CD4-positive, alpha-beta T cell treated with Interleukin-2 at 100 ng/mL for 4 hours (primary cell): ENCODE measurements at places on chromosomes 2 and 18.

- DNase-seq: no peak
These were observed 8.5 kb upstream of the ANKRD62 start for GRCh38 chr18:12085136-12085535.

GRCh38 chr18:48994044-48994651 lies 43.4 kb upstream of the SMAD7 start:
- DNase-seq: no peak

GRCh38 chr18:55777666-55778304 lies 189.8 kb upstream of the TCF4 start:
- no peak for DNase-seq

DNA sequence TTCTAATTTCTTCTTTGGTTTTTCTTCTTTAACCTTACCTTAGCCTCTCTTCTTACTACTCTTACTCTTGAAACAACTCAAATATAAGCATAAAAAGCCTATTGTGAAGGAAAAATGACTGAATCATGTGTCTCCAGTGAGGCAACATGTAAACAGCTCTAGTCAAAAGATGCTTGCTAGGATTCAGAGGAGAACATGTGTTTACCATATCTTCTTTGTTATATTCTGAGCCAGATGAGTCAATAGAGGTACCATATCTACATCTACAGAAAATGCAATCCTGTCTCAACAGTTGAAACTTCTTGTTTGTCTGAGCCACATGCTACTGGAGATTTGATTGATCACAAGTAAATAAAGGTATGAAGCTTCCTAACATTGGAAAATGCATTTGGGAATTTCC lies 15.9 kb upstream of the FIGN start:
- DNase-seq: no peak
